ENCODE measurements at places on chromosomes 13 and 19.
A peak's percentile ranks its signal among the peaks of the same experiment; 100 is the strongest.

GRCh38 chr13:23621316-23621645, 51.1 kb downstream of the TNFRSF19 start:
- DNase-seq, result peak; percentile 82

GRCh38 chr13:22193070-22193469, 522.2 kb downstream of the FGF9 start:
- DNase-seq, result no peak

- no peak for DNase-seq
Observed at GRCh38 chr19:6472713-6473112, 8.6 kb downstream of the CRB3 start.

DNA sequence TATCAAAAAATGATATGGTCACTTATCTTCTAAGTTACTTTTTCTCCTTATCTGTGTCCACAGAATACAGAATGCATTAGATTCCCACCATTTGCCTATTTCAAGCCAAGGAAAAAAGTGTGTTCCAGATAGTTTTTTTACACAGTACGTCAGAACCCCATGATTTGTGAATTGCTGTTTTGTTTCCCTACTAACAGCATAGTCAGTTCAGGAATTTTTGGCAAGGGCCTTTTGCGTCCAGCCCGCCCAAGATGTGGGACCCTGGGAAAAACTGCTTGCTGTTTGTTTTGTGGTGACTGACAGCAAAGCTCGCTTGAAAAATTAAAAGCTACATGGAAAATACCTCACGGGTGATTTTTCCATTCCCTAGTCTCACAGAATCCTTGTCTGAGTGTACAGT, 20.4 kb upstream of the FAM216B start:
- DNase-seq, result no peak

- DNase-seq, result no peak
Observed at GRCh38 chr19:4134351-4134750, 10.4 kb upstream of the MAP2K2 start.

DNA sequence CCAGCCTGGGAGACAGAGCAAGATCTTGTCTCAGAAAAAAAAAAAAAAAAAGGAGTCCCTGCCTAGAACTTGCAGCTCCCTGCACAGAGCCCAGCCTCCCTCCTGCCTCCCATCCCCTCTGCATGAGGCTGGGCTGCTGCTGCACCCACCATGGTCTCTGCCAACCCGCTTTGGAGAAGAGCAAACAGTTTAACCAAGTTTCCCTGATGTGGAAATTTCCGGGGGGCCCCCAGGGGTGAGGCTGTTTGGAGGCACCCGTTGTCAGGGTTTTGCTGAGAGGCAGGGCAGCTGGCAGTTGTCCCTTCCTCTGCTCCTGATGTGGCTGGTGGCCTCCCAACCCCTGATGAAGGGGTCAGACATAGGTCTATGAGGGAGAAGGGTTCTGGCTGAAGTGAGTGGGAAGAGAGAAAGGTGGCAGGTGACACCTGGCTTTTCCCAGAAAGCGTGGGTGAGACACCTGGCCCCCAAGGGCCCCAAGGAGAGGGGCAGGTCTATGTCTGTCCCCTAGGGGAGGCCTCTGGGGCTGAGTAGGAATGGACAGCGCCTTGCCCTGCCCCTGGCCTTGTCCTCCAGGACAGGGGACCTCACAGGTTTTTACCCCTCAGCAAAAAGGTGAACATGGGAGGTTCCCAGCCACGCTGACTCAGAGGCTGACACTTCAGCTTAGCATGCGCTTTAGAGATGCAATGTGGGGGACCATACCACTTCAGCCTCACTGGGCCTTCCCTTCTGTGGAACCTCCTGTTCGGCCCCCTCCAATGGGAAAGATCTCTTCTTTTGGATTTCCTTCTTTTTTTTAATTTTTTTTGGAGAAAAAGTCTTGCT, 5.5 kb downstream of the LRP3 start:
- DNase-seq, result no peak

DNA sequence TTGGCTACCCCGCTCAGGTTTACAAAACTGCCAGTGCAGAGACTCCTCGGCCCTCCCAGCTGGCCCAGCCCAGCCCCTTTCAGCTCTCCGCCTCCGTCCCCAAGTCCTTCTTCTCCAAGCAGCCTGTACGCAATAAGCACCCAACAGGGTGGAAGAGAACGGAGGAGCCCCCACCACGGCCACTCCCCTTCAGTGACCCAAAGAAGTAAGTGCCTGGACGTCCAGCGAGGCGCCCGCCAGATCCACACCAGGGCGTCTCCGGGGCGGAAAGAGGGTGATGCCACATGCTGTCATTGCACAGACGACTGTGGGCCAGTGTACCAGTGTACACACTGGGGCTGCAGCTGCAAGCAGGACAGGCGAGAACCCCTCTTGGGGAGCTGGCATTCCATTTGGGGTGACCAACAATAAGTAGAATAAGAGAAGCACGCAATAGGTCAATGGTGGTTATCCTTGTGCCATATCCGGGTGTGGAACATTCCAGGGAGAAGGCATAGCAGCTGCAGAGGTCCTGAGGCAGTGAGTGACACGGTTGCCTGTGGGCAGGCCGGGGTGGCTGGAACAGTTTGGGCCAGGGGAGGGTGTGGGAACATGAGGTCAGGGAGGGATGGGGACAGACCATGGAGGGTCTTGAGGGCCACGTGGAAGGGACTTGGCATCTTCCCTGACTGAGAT, 41.3 kb downstream of the DPF1 start:
- DNase-seq, result no peak

- no peak for DNase-seq
Observed at GRCh38 chr19:7832781-7833180, 2.8 kb downstream of the EVI5L start.

DNA sequence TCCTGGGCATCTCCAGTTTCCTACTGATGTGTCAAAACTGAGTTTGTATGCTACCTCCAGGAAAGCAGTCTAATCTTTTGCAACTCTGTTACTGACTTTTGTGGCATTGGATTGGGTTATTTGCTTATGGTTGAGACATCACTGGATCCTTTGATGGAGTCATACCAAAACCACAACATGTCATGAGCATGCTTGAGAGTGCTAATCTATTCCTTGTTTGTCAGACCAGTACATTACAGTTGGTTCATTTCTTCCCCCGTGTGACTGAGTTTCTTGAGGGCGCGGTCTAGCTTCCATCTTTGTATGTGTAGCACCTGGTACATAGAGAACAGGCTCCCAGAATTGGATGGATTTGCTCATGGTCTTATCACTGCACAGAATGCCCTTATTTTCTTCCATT, 43.2 kb downstream of the SUGT1 start:
- DNase-seq, result no peak

DNA sequence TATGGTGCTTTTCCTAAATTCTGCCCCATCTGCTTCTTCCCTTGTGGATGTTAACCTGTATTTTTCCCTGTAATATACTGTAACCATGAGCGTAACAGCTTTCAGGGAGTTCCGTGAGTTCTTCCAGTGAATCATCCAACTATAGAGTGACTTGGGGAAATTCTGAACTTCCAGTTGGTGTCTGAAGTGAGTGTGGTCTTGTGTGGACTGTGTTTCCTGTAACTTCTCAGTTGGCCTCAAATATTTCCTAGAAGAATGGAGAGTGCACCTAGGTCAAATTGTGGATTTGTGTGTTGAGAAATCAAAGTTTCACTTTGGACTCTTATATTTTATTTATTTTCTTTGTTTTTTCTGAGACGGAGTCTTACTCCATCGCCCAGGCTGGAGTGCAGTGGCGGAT, 11.0 kb upstream of the ZNF766 start:
- DNase-seq, result no peak

DNA sequence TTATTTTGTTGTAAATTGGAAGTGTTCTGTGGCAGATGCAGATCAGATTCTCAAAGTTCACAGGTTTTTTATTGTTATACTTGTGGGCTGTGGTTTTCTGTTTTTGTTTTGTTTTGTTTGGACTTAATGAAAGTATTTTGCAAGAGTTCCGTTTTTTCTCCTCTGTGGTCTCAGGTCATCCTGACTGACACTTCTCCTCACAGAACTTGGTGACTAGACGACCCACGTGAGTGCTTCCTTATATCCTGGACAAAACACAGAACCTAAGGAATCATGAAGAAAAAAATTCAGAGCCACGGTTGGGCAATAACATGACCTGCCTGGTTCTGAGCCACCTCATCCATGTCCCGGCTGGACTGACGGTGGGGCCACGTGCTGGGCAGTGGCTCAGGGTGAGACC, 2.5 kb upstream of the RFPL4AL1 start:
- DNase-seq, result no peak

DNA sequence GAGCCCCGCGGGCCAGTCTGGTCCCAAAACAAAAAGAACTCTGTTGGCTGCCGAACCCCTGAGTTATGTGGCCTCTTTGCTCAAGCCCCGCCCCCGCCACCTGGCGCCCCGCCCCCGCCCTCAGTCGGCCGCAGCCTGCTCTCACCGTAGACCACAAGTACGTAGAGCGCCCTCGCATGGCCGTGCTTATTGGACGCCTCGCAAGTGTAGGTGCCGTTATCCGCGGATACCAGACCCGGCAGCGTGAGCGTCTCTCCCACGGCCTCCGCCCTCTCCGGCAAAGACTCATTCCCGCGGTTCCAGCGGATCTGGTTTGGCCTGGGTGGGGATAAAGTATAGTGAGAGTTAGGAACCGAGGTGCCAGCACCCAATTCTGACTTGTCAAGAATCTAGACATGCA, 5.5 kb upstream of the ZNF428 start:
- DNase-seq, result no peak

DNA sequence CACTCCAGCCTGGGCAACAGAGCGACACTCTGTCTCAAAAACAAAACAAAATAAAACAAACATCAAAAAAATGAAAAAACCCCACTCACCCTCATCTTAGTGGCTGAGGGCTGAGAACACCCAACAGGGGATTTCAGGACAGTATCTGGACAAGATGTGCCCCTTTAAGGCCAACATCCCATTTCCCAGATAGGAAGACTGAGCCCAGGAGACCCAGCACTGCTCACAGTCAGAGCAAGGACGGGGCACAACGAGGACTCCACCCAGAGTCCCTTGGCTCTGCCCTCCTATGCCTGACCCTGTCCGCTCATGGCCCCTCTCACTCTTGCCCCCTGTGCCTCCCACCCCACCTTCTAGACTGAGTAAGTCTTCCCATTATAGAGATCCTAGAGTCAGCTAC, 52.9 kb upstream of the CYP4F8 start:
- DNase-seq, result no peak

- DNase-seq, result no peak
Observed at GRCh38 chr19:48629297-48629598, 7.9 kb downstream of the DBP start.

- no peak for DNase-seq
Observed at GRCh38 chr13:96540670-96541069, 450.8 kb downstream of the HS6ST3 start.

DNA sequence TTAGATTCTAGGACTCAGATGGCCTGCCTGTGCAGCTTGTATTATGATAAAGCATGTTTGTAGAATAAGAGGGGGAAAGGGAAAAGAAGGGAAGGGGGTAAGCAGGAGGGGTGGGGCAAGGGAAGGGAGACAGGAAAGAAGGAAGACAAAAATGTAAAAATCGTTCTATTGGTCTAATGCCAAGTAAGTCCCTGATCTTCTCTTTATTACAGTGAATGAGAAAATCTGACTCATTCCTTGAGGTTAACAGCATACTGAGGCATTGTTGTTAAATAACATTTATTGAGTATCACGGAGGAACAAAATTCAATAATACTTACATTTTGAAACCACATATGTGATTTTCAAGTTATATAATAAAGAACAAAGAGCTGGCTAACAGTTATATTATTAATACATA, 1534.7 kb downstream of the OLFM4 start:
- no peak for DNase-seq

DNA sequence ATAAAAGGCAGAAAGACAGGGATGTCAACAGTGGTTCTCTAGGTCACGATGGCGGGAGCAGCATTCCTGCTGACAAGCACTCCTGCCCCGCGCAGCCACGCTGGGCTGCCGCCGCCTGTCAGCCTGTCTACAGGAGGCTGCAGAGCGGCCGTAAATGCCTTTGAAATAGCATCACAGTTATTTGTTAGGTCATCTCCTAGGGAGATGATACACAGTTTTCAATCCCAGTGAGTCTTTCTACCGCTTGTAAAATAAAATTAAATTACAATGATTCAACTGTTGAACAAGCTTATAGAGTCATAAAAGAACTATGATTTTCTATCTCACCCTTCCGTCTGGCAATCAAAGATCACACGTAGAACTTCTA, 7.3 kb upstream of the SLC7A9 start:
- DNase-seq, result no peak

GRCh38 chr19:35352177-35352447, 4.4 kb downstream of the FFAR1 start:
- no peak for DNase-seq

DNA sequence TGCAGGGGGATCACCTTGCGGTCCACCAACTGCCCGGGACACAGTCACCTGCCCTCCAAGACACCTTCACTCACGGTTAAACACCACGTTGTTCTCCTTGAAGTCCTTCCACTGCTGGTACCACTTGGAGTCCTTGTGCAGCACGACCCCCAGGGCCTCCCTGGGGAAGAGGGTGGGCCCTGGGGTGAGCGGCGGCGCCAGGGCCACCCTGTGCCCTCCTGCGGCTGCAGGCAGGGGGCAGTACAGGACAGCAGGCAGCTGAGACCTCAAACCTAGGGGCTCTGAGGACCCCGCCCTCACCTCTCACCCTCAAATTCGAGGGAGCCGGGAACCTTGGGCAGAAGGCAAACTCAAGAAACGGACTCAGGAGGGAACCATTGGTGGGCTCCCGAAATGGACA, 7.5 kb upstream of the CTXN1 start:
- DNase-seq, result no peak

DNA sequence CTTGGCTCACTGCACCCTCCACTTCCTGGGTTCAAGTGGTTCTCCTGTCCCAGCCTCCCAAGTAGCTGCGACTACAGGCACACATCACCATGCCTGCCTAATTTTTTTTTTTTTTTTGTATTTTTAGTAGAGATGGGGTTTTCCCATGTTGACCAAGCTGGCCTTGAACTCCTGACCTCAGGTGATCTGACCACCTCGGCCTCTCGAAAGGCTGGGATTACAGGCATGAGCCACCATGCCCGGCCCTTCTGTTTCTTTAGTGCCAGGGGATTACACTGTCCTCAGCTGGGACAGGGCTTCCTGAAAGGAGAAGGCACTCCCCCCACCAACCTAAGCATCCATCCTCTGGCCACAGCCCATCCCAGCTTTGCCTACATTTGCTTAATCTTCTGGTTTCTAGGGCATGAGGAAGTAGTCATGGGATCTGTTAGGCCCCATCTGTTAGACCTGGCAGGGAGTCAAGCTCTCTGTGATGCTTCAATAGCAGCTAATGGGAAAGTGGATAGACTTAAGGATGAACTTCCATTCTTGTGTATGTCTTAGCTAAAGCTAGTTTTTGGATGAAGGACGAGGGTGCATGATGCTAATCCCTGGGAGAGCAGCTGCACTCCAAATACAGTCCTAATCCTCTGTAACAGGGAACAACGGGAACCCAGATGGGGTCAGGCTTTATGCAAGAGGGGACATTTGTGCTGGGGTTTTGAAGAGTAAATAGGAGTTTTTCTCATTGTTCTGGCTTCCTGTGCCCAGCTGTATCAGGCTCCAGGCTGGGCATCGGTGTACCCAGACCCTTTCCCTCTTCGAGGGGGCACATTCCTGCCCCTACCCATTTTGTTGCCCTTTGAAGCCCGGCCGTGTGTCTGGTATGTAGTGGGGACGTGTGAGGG, 2.6 kb downstream of the VAV1 start:
- DNase-seq, result no peak

GRCh38 chr13:114309806-114310410, 4.4 kb upstream of the CHAMP1 start:
- DNase-seq, result no peak

- no peak for DNase-seq
Observed at GRCh38 chr19:53254411-53255341, at the start of gene ZNF677. TSS of gene ZNF677 (minus strand) at chr19:53254873. CDS start at chr19:53251550, 3,323 bp downstream.

- DNase-seq, result peak; percentile 87
Observed at GRCh38 chr19:42113641-42114348, 18.5 kb downstream of the POU2F2 start.
